ENCODE measurements at places on chromosomes 6 and 20. TPM values are rescaled to one million over a fixed set of nuclear protein-coding genes. Genes with fewer than 3 reads are reported as not detected.
A peak's percentile ranks its signal among the peaks of the same experiment; 100 is the strongest.

GRCh38 chr20:38581013-38581412 lies at the start of gene ADIG:
Gene ADIG, plus strand, starts transcription at chr20:38581197. Its CDS starts 54 bp downstream, at chr20:38581251.
- no peaks in the 10 kb centered on the region for H3K27me3 ChIP-seq
- no peaks in the 10 kb centered on the region for H3K4me1 ChIP-seq
- no peaks in the 10 kb centered on the region for H3K36me3 ChIP-seq

- H3K4me3 ChIP-seq: no peak overlapping the region
- DNase-seq: no peak
- H3K27ac ChIP-seq: no peak overlapping the region
- H3K27me3 ChIP-seq: no peaks in the 10 kb centered on the region
- no peaks in the 10 kb centered on the region for H3K36me3 ChIP-seq
Measured at GRCh38 chr20:52975803-52976531, 3.8 kb downstream of the TSHZ2 start.

- no peak overlapping the region for H3K4me3 ChIP-seq
- H3K27me3 ChIP-seq: no peaks in the 10 kb centered on the region
- no peaks in the 10 kb centered on the region for H3K4me1 ChIP-seq
Measured at GRCh38 chr6:34308483-34308882, 59.7 kb upstream of the SMIM29 start.

DNA sequence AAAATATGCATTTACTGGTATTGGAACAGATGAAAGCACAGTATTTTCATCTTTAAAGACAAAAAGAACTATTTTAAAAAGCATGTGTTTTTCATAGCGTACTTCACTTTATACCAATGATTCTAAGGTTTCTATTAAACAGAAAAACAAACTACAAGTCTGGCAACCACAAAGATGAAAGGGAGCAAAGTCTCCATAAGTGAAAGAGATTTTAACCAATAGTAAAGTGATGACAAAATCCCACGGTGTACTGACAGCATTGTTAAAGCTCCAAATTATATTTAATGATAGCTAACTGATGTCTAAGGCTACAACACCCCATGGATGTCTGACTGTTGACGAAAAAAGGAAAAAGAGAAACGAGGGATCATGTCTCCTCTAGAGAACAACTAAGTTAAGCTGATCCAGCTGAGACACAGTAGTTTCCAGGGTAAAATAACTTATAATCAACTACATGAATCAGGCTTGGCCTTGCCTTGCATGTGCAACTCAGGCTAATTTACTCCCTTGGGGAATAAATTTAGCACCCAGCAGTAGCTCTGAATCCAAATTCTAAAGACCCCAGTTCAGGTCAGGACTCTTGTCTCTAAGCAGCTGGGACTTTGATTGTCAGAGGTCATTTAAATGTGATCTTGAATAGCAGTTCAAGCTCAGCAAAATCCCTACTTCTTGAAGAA lies 56.0 kb upstream of the TAB2 start:
- no peak overlapping the region for H3K27ac ChIP-seq
- H3K36me3 ChIP-seq: no peaks in the 10 kb centered on the region
- DNase-seq: no peak
- no peaks in the 10 kb centered on the region for H3K27me3 ChIP-seq

- no peak for DNase-seq
- peaks cover 3% of the 10 kb centered on the region for H3K4me1 ChIP-seq
- H3K36me3 ChIP-seq: no peaks in the 10 kb centered on the region
- no peaks in the 10 kb centered on the region for H3K27me3 ChIP-seq
Measured at GRCh38 chr6:40915165-40915564, 123.9 kb downstream of the UNC5CL start.

DNA sequence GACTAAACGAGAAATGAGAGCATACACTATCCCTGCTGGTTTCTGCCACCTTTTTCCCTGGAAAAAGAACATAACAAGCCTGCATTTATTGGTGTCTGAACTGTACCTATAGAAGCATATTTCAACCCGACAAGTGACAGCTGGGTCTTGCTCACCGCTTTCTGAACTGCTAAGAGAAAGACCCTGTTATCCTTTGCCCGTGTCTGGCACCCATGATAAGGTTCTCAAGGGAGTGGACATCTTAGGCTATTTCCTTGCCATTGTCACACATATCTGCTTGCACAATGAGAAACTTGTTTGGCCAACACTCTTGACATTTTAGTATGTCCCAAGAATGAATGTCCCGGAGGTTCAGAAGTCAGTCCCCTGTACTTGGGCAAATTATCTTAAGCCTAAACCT lies 19.3 kb downstream of the RIPOR2 start:
- DNase-seq: no peak
- no peaks in the 10 kb centered on the region for H3K4me1 ChIP-seq
- H3K27me3 ChIP-seq: no peaks in the 10 kb centered on the region
- no peak overlapping the region for H3K4me3 ChIP-seq

DNA sequence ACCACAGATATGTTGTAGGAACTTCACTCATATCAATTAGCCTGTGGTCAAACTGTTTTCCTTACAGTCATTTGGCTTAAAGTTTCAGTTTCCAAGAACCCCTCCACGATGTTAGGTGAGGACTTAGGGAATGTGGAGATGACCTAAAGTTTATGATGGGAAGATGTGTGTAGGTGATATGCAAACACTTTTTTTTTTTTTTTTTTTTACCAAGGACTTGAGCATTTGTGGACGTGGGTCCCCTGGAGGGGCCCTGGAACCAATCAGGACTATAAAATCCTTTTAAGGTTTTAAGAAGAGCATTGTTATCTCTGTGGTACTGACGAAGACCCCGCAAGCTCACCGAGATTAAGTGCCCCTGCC lies 478 bp upstream of the MTHFD1L start:
- peak overlapping the region; percentile 78 for H3K27ac ChIP-seq
- no peak for DNase-seq
- peak overlapping the region; percentile 95 for H3K4me3 ChIP-seq

Gene DDR1
- 267 TPM for total RNA-seq

Gene HLA-DPB1
- 21.3 TPM for total RNA-seq

- no peak overlapping the region for H3K27ac ChIP-seq
- H3K36me3 ChIP-seq: no peaks in the 10 kb centered on the region
- no peaks in the 10 kb centered on the region for H3K4me1 ChIP-seq
Measured at GRCh38 chr6:38434051-38434450, 205.7 kb downstream of the BTBD9 start.

DNA sequence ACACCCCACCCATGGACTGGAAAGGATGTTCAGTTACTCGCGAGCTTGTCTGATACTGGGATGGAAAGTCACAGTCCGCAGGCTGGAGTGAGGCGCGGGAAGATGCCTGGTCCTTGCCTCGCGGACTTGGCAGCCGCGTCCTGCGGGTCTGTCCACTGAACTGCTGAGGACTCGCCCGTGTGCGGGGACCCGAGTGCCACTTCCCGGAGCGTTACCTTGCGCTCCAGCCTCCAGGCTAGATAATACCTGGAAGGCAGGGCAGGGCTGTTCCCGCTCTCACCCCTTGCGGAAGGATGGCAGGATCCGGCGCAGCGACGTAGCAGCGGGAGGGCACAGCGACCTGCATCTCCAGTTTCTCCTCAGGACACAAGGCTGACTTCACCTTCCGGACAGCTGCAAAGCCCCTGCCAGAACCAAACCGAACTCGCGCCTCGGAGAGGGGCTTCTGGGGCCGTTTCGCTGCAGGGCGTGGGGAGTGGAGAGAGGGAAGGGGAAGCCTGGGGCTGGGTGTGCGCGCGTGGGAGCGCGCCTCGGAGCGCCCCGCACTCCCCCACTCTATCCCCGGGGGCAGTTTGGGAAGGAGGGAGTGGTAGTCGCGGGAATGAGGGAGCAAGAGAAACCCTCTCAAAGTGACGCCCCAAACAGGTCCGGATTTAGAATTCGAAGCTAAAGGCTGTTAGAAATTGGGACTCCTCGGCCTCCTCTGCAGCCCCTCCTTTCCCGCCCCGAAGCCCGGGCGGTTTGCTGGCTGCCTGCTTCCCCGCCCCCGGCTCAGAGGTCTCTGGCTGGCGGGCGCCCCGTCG lies at the start of gene KCNQ5:
Gene KCNQ5, plus strand, starts transcription at position 774 of the 803 bp plus-strand sequence.
- H3K4me1 ChIP-seq: no peaks in the 10 kb centered on the region
- peak within 1 kb of the TSS; percentile 35 for H3K4me3 ChIP-seq
- DNase-seq: no peak
- no peaks in the 10 kb centered on the region for H3K36me3 ChIP-seq
- no peak within 1 kb of the TSS for H3K27ac ChIP-seq
- peaks cover 37% of the 10 kb centered on the region for H3K27me3 ChIP-seq

GRCh38 chr20:63191400-63191799 lies 24.5 kb downstream of the YTHDF1 start:
- no peaks in the 10 kb centered on the region for H3K27me3 ChIP-seq
- no peaks in the 10 kb centered on the region for H3K36me3 ChIP-seq
- no peak overlapping the region for H3K27ac ChIP-seq
- H3K4me1 ChIP-seq: no peaks in the 10 kb centered on the region
- no peak overlapping the region for H3K4me3 ChIP-seq
- peak; percentile 94 for DNase-seq

- DNase-seq: peak; percentile 44
- H3K27ac ChIP-seq: peak overlapping the region; percentile 62
- no peak overlapping the region for H3K4me3 ChIP-seq
- H3K36me3 ChIP-seq: no peaks in the 10 kb centered on the region
- peaks cover 34% of the 10 kb centered on the region for H3K4me1 ChIP-seq
- no peaks in the 10 kb centered on the region for H3K27me3 ChIP-seq
Measured at GRCh38 chr20:31713312-31714273, 9.1 kb downstream of the BCL2L1 start.

DNA sequence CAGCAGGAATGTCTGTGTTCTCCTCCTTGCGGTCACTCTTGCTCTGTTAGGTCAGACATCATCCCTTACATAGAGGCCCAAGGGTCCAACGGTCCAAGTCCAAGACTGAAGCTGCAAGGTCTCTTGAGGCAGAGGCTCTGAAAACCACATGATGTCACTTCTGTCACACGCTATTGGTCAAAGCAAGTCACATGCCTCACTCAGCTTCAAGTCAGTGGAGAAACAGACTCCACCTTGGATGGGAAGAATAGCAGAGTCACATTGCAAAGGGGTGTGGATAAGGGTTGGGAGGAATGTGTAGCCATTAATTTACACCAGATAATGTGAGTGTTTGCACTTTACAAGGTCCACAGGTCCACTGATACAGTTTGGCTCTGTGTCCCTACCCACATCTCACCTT lies 17.5 kb downstream of the SLC52A3 start:
- H3K4me3 ChIP-seq: no peak overlapping the region
- DNase-seq: no peak
- H3K4me1 ChIP-seq: no peaks in the 10 kb centered on the region

GRCh38 chr6:167341038-167341583 lies 16.2 kb downstream of the TTLL2 start:
- H3K4me1 ChIP-seq: no peaks in the 10 kb centered on the region
- no peaks in the 10 kb centered on the region for H3K27me3 ChIP-seq
- no peak for DNase-seq
- H3K27ac ChIP-seq: no peak overlapping the region
- H3K4me3 ChIP-seq: no peak overlapping the region
- H3K36me3 ChIP-seq: no peaks in the 10 kb centered on the region

Gene PRDM13
- total RNA-seq: not detected

GRCh38 chr6:26307850-26308249 lies 57.1 kb upstream of the BTN3A2 start:
- H3K27me3 ChIP-seq: no peaks in the 10 kb centered on the region
- no peaks in the 10 kb centered on the region for H3K4me1 ChIP-seq
- no peaks in the 10 kb centered on the region for H3K36me3 ChIP-seq
- no peak overlapping the region for H3K4me3 ChIP-seq

Gene CD83
- 2.8 TPM for total RNA-seq

DNA sequence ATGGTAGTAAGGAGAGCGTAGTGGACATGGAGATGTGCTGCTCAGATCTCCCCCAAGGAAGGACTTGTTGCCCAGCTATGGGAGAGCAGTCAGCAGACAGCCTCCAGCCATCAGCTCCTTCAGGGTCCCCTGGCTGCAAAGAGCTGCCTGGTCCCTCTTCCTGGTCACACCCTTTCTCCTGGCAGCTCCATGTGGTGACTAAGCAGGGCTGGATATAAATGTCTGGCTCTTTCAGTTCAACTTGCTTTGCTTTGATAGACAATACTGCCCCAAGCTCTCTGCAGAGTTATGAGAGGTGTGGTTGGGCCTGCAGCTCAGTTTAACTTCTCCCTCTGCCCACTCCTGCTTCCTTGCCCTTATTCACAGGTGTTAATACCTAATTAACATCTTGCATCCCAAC lies 64.1 kb upstream of the DDR1 start:
- H3K27me3 ChIP-seq: no peaks in the 10 kb centered on the region
- no peaks in the 10 kb centered on the region for H3K36me3 ChIP-seq
- H3K4me1 ChIP-seq: peaks cover 14% of the 10 kb centered on the region
- H3K27ac ChIP-seq: peak overlapping the region; percentile 64

Gene TSPO2
- not detected for total RNA-seq

Gene CDH4
- not detected for total RNA-seq

DNA sequence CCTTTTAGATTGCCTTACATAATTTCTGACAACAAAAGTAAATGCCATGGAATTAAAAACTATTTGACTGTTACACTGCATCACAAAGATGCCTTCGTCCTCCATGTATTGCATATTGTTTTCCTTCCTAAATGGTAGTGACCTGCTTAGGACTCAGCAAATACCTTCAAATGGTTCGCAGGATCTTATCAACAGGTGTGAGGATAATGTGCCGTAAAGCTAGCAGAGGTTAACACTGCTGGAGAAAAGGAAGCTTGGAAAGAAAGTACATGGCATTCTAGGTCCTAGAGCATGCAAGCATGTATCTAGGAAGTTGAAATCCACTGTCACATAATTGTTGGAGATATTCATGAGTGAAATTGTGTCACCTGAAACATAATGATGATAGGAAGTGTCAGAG lies 5.5 kb downstream of the CLVS2 start:
- no peaks in the 10 kb centered on the region for H3K4me1 ChIP-seq
- H3K36me3 ChIP-seq: no peaks in the 10 kb centered on the region
- peaks cover 9% of the 10 kb centered on the region for H3K27me3 ChIP-seq
- no peak overlapping the region for H3K4me3 ChIP-seq

Gene APMAP
- 43.9 TPM for total RNA-seq

GRCh38 chr6:53431704-53432103 lies 83.0 kb upstream of the ELOVL5 start:
- no peaks in the 10 kb centered on the region for H3K4me1 ChIP-seq
- DNase-seq: no peak
- no peaks in the 10 kb centered on the region for H3K36me3 ChIP-seq

Gene OPN5
- total RNA-seq: not detected

DNA sequence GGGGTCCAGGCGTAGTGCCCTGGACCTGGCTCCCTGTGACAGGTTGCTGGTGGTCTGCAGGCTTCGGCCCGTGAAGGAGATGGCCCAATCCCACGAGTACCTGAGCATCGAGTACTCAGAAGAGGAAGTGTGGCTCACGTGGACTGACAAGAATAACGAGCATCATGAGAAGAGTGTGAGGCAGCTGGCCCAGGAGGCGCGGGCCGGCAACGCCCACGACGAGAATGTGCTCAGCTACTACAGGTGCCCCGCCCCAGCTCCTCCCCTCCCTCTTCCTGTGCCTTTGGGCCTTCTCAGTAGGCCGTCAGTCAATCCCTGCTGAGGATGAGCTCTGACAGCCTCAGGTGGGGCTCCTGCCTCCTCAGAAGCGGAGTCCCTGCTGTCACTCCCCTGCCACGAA lies 42.6 kb downstream of the UQCC2 start:
- no peak overlapping the region for H3K27ac ChIP-seq
- H3K36me3 ChIP-seq: peaks cover 13% of the 10 kb centered on the region
- no peak overlapping the region for H3K4me3 ChIP-seq
- DNase-seq: peak; percentile 73

All from colonic mucosa (tissue), 4 donors.